ENCODE measurements at places on chromosomes 6 and 20.

DNA sequence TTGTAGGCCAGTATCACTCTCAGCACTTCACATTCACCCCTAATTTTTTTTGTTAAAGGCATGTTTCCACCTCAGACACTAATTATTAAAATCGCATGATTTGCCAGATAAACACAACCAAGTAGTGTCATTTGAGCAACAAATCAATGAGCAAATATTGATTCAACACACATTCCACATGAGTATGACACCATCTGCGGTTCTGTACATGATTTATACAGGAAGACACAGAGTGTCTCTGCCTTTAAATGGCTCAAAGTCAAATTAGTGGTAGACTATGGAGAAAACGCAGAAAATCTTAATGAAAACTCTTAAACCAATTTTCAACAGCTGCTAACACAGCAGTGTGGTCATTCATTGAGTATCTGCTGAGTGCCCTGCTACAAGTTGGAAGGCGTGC is 300.2 kb downstream of the SOX4 start:
- no peak for DNase-seq

DNA sequence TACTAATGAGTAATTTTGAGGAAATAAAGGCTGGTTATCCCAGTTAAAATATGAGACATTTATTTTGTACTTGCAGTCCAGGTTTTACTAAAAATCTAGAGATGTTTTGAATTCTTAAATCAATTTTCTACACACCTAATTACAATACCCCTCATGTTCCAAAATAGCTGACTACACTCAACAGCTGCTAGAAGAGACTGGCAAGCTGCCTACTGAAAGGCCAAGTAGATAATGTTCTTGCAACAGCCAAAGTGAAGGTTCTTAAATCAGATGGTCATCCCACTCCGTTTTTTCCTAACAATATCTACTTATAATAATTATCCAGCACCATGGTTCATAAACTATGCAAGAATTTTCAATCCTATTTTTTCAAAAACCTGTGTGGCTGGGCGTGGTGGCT is 69.0 kb downstream of the DTNBP1 start:
- DNase-seq: peak; percentile 24

GRCh38 chr6:27605401-27606342 is 132.8 kb upstream of the ZNF184 start:
- DNase-seq: peak; percentile 40

DNA sequence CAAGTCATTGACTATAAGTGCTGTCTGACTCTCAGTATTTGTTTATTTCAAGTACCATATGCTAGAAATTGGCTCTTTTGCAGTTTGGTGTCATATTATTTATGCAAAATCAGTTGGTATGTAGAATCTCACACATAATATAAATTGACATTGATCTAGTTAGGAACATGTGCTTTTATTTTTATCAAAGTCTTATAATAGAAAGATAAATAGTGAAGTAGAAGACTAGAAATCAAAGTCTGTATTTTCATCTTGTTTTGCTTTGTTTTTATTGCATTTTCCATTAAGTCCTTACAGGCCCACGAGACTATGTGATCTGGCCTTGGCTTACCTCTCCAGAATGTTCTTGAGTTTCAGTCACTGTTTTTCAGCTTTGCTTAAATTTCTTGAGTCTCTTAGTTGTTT is 300.3 kb downstream of the LAMA2 start:
- no peak for DNase-seq

GRCh38 chr6:40719671-40720374 is 132.7 kb upstream of the LRFN2 start:
- DNase-seq: peak; percentile 64

DNA sequence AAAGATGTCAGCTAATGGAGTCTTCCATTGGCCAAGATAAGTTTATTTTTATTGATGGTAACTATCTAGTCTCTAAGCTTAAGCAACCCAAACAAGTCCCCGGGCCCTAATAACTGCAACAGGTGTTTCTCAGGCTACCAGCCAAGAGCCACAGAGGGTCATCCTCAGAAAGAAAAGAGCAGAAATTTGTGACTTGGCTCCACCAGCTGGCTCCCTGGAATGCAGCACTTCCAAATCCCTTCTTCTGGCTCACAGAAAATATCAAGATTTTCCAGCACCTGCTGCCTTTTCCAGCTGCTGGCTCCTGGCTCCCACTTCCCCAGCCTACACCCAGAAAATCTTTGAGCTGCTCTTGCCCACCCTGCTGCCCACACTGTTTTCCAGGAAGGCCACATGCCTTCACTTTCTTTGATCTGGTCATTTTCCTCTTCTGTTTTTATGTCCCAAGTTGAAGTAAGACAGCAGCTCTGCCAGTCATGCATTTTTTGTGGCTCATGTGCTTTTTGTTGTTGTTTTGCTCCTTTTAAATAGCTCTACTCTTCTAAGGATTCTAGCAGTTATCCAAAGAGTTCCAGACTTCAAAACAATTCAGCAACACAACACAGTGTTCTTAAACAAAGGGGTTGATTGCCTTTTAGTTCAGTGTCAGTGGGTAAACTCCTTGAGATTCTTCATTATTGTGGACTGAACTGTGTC is 151.0 kb upstream of the SMLR1 start:
- DNase-seq: no peak

DNA sequence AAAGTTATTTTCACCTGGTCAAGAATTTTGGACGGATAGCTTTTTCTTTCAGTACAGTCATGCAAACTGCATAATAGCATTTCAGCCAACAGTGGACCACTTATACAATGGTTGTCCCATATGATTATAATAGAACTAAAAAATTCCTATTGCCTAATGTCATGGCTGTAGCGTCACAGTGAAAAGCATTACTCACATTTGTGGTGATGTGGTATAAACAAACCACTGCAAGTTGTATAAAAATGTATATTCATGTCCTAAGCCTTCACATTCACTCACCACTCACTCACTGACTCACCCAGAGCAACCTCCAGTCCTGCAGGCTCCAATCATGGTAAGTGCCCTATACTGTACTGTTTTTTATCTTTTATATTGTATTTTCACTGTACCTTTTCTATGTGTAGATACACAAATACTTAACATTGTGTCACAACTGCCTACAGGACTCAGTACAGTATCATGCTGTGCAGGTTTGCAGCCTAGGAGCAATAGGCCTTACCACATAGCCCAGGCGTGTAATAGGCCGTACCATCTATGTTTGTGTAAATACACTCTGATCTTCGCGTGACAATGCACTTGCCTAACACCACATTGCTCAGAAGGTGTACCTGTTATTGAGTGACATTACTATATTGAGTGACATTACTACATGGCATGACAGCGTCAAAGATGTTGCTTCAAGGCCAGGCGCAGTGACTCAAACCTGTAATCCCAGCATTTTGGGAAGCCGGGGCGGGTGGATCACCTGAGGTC is 17.9 kb downstream of the ABHD12 start:
- DNase-seq: no peak

DNA sequence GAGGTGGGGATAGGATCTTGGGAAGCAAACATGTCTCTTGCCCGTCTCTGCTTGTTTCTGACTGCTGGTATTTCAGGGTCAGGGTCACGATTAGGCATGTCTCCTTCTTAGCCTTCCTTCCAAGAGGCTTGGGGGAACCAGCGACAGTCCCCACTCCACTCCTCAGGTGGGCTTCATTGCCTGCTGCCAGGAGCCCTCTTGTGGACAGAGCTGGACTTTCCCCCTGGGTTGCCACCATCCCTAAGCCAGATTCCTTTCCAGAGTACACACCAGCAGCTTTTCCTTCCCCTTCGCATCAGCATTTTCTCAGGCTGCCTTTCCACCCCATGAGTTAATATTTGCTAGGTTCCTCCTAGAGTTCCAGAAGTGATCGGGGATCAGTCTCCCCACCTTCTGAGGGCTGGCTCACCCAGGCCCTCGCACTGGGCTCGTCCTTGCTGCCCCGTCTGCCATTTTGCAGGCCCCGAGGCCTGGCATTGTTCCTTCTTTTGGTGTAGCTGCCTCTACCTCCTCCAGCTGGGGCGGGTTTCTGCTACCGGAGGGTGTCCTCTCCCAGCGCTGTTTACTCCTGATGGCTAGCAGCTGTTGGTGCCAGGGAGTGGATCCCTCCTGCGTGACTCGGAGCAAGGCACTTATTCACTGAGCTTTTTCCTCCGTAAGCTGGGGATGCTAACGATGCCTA is 8.8 kb upstream of the C20orf144 start:
- peak; percentile 91 for DNase-seq

DNA sequence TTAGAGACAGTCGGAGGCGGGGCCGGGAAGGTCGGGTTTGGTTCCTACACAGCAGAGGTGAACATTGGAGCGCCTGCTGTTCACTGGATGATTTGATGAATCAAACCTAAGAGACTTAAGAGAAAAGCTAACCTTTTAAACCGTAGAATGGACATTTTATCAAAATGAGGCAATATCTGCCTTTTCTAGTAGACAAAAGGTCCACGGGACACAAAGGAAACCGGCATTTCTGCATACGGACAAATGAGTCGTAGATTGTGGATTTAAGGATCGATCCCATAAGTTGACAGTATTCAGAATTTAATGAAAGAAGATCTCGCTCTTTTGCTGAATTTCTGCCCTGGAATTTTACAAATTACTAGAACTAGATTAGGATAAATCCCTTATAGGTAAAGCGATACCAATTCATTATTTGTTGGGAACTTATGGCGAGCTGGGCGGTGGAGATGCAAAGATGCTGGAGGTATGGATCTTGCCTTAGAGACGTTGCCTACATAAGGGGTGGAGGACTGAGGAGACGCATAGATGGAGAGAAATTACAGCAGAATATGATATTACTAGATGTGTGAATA is 400 bp downstream of the PAK1IP1 start:
- DNase-seq: no peak

- no peak for DNase-seq
These were observed 283.8 kb downstream of the CDC5L start for GRCh38 chr6:44671333-44671732.
